ENCODE measurements at places on chromosomes 5 and 9.

DNA sequence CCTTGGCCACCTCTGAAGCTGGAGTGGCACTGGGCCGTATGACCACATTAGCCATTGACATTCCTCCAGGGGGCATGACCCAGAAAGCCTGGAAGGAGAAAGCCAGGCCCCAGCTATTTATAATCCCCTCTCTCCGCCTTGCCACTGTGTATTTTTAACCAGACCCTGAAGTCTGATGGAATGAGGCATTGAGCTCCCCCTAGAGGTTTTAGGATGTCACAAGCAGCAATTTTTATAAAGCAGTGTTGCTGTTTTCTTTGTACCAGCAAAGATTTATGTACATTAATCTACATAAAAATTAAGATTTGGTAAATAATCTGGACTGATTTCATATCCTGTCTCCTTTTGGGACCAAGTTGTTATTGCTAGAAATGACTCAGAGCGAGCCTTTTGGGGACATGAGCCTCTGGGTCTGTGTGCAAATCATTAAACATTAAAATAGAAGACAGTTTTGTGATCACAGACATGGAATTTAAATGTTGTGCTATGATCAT lies 127.1 kb downstream of the TRIO start:
- no peak for DNase-seq

DNA sequence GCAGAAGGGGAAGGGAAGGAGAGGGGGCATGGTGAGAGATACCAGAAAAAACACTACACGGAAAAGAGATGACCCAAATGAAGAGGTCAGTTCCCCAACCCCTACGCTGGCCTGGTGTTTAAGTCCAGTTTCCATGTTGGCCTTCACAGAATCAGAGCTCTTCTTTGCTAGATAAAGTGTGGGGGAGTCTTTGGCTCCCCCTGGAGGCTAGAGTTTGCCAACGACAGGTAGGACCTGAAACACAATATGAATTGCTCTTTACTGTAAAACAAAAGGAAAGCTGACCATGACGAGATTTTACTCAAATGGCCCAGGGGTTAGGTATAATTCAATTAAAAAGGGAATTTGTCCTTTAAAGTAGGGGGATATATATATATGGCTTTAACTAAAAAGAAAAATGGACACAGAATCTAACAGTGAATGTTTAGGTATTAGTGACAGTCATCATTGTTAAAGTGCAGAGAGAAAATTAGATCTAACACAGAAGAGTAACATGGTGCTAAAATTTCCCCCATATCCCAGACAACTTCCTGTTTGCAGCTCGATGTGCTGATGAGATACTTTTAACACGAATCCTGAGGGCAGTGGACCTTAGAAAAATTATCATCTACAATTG lies 92.0 kb downstream of the SV2C start:
- peak; percentile 59 for DNase-seq

GRCh38 chr9:131674425-131675421 lies 65.2 kb downstream of the RAPGEF1 start:
- no peak for DNase-seq

DNA sequence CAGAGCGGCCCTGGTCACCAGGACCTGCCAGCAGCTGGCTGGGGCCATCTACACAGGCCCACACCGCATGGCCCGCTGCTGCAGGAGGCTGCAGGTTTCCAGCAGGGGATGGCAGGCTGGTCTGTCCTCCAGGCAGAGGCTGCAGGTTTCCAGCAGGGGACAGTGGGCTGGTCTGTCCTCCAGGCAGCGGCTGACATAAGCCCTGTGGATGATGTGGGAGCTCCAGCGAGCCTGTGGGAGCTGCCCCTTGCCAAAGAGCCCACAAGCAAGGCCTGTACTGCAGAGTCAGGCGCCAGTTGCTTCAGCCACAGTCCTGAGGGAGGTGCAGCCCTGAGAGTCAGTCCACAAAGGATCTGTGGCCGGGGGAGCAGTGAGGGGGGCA lies 18.5 kb downstream of the TPPP start:
- peak; percentile 29 for DNase-seq

GRCh38 chr5:19534751-19535150 lies 453.2 kb downstream of the CDH18 start:
- no peak for DNase-seq

GRCh38 chr5:18311266-18311665 lies 677.0 kb downstream of the TAF11L14 start:
- DNase-seq: no peak

- DNase-seq: no peak
These were observed 128.6 kb downstream of the MYO10 start for GRCh38 chr5:16807547-16807864.

DNA sequence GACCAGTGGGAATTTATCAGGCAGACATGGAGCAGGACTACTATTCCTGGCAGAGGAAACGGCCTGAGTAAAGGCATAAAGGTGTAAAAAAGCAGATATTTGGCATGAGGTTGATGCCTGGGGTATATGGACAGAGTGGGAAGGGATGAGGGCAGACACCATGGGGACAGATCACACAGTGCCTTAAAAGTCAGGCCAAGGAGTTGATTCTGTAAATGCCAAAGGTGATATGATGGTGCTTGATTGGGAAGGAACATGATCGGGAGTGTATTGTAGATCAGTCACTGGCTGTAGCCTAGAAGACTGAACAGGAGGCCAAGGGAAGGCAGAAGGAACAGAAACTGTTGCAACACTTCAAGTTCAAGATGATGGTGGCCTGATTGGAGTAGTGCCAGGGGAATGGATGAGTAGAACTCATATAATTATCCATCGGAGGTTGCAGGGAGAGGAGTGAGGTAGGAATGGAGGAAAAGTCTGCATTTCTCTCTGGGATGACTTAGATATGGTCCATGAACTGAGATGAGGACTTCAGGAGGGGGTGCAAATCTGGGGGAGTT lies 594.3 kb upstream of the KLF4 start:
- no peak for DNase-seq

GRCh38 chr5:129951039-129951438 lies 46.8 kb downstream of the CHSY3 start:
- DNase-seq: no peak

GRCh38 chr5:101843055-101843454 lies 453.0 kb downstream of the SLCO4C1 start:
- no peak for DNase-seq

- DNase-seq: no peak
These were observed 53.9 kb upstream of the EFNA5 start for GRCh38 chr5:107724642-107725041.

DNA sequence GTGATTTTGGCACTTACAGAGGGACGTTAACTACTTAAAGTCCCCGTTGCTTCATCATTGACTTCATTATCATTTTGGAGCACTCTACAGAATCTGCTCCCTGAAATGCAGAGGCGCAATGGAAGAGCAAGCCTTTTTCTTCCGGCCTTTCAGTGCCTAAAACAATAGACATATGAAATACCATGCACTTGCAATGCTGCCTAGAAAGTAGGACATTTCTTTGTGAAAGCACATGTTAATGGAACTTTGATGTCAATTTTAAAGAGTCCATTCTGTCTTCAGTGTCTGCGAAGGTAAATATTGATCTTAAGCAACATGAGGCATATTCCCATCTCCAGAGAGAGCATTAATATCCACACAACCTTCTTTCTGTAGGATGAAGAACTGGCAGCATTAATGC lies 36.3 kb downstream of the ITGA2 start:
- no peak for DNase-seq

DNA sequence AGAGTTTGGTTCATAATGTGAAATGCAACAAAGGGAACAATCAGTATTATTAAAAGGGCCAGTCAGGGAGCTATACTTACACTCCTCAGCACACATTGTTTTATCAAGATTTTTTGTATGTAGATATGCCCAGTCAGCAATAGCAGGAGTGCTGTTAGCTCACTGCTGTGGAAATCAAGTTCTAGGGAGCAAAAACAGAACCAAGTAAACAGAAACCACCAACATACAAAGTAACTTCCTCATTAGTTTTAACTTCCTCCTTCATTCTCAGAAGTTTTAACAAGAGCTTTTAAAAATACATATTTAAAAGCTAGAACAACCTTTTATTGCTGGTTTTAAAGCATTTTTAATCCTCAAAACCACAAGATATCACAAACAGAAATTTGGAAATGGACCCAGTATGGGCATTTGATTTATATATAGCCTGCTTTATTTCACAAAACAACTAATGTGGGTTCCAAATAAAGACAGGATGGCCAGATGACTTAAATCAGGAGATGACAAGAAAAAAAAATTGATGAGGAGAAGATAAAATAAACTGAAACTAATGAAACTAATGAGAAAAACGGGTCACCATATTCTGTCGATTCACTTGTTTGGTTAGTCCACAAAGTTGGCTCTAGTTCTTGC lies 178.5 kb downstream of the ADAMTS12 start:
- DNase-seq: no peak

- no peak for DNase-seq
These were observed 720 bp downstream of the NADK2 start for GRCh38 chr5:36240779-36241630.

DNA sequence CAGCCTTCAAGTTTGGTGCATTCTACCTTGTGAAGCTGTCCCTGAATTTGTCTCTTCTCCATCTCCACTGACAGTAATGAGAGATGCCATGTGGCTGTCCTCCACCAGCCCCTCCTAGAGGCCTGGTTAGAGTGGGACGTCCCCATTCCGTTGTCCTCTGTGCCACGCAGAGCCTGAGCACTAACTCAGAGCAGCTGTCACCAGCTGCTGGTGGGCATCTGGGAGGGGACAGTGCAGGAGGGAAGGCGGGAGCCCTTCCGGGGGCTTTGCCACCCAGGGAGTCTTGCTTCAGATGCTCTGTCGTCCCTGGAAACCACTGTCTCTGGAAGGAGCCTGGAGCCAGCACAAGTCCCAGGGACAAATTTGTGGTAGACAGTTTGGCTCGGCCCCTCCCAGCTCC lies 78.6 kb downstream of the PDZD2 start:
- DNase-seq: no peak

DNA sequence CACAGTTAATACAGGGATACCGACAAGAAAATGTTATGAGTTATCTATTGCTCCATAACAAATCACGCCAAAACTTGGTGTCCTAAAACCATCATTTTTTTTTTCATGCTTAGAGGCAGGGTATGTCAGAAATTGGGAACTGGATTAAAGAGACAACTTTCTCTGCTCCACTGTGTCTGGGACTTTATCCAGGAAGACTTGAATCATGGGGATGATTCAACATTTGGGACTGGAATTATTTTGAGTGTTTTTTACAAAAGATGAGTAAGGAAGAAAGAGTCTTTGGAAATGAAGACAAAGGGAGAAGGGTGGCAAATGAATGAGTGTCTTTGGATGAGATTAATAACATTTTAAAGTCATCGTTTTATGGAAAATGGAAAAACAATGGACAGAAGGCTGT lies 1883.7 kb upstream of the C9orf72 start:
- no peak for DNase-seq

DNA sequence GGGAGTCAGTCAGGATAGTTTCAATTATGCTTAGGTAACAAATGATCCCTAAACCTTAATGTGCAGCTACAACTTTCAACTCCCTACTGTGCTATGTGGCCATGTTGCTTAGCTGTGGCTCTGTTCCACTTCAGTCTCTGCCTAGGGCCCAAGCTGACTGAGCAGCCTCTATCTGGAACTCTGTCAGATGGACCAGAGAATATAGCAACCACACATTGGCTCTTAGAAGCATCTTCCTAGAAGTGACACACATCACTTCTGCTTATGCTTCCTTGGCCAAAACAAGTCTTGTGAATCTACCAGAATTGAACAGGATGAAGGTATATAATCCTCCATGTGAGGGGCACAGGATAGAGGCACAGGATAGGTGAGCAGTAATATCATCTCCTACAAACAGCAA lies 36.7 kb upstream of the TNC start:
- DNase-seq: no peak

- peak; percentile 88 for DNase-seq
These were observed 552 bp downstream of the OTULINL start for GRCh38 chr5:14581891-14582796.

DNA sequence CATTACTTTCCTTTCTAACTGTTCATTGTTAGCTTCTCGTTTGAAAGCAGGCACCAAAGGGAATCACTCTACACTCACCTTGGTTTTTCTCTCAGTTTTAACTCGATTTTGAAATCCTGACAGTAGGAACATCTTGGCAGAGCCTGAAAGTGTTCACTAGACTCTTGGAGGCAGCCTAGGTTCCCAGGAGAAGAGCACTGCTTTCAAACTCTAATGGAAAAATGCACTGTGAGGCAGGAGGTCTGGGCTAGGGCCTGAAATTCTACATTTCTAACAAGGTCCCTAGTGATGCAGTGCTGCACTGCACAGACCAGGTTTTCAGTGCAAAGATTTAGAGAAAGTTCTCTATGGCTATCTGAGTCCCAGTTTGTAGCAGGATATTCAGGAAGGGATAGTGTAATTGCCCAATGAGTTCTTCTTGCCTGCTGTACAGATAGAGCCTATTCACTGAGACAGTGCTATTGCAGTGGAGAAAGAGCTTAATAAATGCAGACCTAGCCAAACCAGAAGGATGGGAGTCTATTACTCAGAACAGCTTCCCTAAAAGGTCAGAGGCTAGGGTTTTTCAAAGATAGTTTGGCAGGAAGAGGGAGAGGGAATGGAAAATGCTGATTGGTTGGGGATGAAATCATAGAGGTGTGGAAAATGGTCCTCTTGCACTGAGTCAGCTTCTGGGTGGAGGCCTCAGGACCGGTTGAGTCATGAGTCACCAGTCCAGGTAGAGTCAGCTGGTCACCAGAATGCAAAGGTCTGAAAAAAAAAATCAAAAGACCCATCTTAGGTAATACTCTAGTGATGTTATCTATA lies 153.9 kb downstream of the GPBP1 start:
- DNase-seq: no peak

- no peak for DNase-seq
These were observed 150.4 kb downstream of the FSTL4 start for GRCh38 chr5:133461796-133462516.

DNA sequence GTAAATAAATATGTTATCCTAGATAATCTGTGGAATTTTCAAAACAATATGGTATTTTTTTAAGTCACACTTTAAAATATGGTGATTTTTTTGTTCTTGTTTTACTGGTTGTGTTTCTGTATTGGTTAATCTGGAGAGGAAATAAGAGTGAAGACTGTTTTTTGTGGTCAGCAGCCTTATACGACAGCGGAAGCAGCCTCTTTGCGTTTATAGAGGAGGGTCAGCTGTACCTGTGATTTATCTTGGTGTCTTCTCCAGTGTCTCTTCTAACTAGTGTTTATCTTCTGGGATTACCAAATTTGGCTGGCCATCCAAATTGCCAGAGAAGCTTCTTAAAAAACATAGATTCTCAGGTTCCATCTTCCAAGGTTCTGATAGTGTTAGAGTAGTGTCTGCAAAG lies 58.7 kb downstream of the ICE1 start:
- no peak for DNase-seq

- no peak for DNase-seq
These were observed 173.6 kb upstream of the S1PR3 start for GRCh38 chr9:88817628-88818027.

- DNase-seq: no peak
These were observed 21.5 kb upstream of the NFIL3 start for GRCh38 chr9:91445135-91445534.
